NCI-H510A (cell line): ENCODE measurements at places on chromosomes 2 and 18.
A peak's percentile ranks its signal among the peaks of the same experiment; 100 is the strongest.

GRCh38 chr2:15668611-15669305 lies 77.1 kb downstream of the DDX1 start:
- no peak for DNase-seq

- DNase-seq, result no peak
These were observed 264.7 kb upstream of the SYT4 start for GRCh38 chr18:43542016-43542415.

DNA sequence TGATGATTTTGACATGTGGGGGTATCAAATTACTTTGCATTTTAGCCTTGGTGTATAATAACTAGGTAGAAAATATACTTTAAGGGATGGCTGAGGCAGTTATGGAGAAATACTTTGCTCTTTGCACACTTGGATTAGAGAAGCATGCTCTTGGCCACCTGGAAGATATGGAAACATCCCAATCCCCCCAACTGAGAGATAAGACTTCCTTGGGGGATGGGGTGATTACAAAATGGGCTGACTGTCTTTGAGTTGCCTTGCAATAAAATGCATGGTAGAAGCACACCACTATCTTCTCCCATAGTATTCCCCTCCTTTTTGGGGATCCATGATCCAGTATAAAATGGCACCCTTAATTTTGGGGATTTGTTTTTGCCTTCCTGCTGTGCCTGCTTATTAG lies 15.1 kb upstream of the FAM98A start:
- no peak for DNase-seq

DNA sequence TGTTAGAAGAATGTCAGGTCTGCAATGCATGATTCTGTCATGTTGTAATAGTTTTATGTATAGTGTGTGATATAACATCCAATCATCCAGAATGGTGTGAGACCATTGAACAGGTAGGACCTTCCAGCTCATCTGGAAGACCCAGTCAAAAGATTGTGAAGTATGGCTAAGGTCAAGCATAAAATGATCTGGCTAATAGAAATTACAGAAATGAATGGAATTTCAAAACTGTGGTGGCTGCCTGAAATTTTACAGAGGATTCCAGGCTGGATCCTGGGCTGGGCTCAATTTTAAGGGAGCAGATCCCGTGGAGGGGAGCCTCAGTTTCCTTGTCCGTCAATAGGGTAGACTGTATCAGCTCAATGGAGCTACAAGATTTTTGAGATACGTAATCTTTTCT lies 39.1 kb downstream of the ACKR3 start:
- no peak for DNase-seq

DNA sequence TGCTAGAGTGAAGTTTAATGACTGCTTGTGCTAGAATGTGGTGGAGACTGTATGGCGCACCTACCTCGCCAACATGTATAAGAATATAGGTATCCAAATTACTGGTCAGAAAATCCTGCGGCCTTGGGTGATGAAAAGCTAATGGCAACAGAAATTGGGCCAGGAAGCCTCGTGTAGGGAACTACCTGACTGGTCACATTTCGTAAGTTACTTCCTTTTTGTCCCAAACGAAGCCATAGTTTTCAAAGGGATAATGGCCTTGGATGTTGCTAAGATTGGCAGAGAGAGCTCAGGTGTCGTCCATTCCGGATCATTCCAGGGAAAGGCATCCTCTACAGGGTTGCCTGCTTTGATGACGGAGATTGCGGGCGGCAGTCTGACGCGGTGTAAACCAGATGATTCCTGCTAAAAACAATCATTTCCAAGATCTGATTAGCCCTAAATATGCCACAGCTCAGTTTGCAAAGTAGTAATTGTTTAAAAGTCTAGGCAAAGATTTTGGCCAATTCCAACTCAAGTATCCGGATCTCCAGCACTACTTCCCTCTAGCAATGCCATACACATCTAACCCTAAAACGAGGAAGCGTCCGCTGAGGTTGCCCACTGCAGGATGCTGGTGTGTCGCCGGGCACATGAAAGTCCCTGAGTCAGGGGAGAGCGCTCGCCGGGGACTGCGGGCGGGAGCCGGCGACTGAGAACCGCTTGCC lies 708 bp upstream of the MALT1 start:
- DNase-seq, result peak; percentile 2

- DNase-seq, result no peak
These were observed 4.2 kb upstream of the ONECUT2 start for GRCh38 chr18:57431002-57431382.
